Upper lobe of right lung (tissue), 1 donor: ENCODE measurements at places on chromosomes 5 and 9. TPM values are rescaled to one million over a fixed set of nuclear protein-coding genes. Genes with fewer than 3 reads are reported as not detected.

MXD3 gene
- 10.1 TPM for total RNA-seq

DBH gene
- not detected for total RNA-seq

PHYHD1 gene
- 46.5 TPM for total RNA-seq

PCDHGA3 gene
- 1.7 TPM for total RNA-seq

ARID3C gene
- total RNA-seq = not detected

RABGAP1 gene
- 58.6 TPM for total RNA-seq

RLN2 gene
- not detected for total RNA-seq

NEURL1B gene
- 25.0 TPM for total RNA-seq

SLC45A2 gene
- not detected for total RNA-seq

CYLC2 gene
- total RNA-seq = not detected

OLFM1 gene
- total RNA-seq = 26.0 TPM

GNPDA1 gene
- 36.2 TPM for total RNA-seq

SH2D3C gene
- 85.3 TPM for total RNA-seq

LHX3 gene
- total RNA-seq = not detected

IL4 gene
- not detected for total RNA-seq

SPATA31E1 gene
- total RNA-seq = not detected

DMGDH gene
- 0.78 TPM for total RNA-seq

OTULINL gene
- total RNA-seq = 104 TPM

MSX2 gene
- 0.52 TPM for total RNA-seq

RMI1 gene
- total RNA-seq = 5.4 TPM

MED10 gene
- 31.8 TPM for total RNA-seq

HRCT1 gene
- total RNA-seq = 10.8 TPM

SMIM33 gene
- total RNA-seq = not detected

GARIN3 gene
- total RNA-seq = not detected

- peaks cover 29% of the 10 kb centered on the region for H3K4me1 ChIP-seq
- no peak overlapping the region for H3K4me3 ChIP-seq
- no peaks in the 10 kb centered on the region for H3K36me3 ChIP-seq
- no peaks in the 10 kb centered on the region for H3K27me3 ChIP-seq
- H3K27ac ChIP-seq = peak overlapping the region; percentile 60
Observed at GRCh38 chr9:94818178-94818541, 91.7 kb downstream of the AOPEP start.

DNA sequence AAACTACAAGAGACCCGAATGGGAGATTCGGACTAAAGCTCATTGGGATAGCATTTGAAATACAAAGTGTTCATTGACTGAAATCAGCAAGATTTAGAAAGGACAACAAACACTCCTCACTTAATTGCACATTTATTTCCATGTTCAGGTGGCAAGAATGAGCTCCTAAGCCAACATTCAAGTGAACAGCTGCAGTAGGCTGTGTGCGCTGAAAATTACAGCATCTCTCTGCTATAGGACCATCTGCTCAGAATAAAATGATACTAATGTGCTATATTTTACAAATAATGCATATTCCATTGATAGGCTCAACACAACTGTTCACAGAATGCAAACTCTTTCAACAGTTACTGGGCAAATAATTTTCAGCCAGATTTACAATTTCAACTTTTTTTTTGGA lies 61.8 kb downstream of the ELAVL2 start:
- no peaks in the 10 kb centered on the region for H3K36me3 ChIP-seq
- H3K27me3 ChIP-seq = no peaks in the 10 kb centered on the region
- DNase-seq = no peak
- no peak overlapping the region for H3K4me3 ChIP-seq

GRCh38 chr5:145568581-145568980 lies 266.6 kb downstream of the PRELID2 start:
- H3K4me3 ChIP-seq = no peak overlapping the region
- no peaks in the 10 kb centered on the region for H3K4me1 ChIP-seq
- no peak overlapping the region for H3K27ac ChIP-seq
- H3K36me3 ChIP-seq = no peaks in the 10 kb centered on the region
- DNase-seq = no peak

- no peak overlapping the region for H3K4me3 ChIP-seq
- H3K27me3 ChIP-seq = no peaks in the 10 kb centered on the region
- H3K36me3 ChIP-seq = no peaks in the 10 kb centered on the region
- no peak for DNase-seq
Observed at GRCh38 chr9:22055090-22055489, 46.0 kb upstream of the CDKN2B start.

DNA sequence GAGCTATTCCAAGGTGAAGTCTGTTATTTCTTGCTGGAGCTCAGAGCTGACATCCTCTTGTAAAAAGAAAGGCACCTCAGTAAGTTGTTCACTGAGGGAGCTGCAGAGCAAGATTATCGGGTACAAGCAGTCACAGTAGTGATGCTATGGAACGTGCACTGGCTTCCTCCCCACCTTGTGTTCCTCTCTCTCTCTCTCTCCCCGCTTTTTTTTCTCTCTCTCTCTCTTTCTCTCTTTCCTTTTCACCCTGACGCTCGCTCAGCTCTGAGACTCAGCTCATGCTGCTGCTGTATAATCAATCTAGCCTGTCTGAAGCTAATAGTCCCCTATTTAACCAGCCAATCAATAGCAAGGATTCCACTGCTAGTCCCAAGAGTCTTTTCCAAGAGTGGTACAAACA lies 587.6 kb upstream of the CDH18 start:
- no peaks in the 10 kb centered on the region for H3K27me3 ChIP-seq
- DNase-seq = no peak
- no peaks in the 10 kb centered on the region for H3K4me1 ChIP-seq
- no peak overlapping the region for H3K4me3 ChIP-seq
- H3K36me3 ChIP-seq = no peaks in the 10 kb centered on the region

DNA sequence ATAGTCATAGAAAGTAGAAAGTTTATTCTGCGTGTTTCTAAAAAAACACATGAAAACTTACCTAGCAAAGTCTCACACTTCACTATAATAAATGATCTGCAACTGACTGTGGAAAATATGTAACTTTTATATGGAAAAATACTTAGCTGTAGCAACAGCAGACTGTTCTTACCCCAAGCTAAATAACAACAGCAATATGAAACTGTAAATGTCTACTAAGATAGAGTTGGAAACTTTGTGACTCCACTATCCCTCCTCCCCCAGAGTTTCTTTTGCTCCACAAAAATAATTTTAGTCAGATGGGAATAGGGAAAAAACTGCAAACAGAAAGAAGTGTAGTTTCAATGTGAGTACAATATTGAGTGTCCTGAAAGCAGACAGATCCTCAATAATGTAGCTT lies 21.0 kb downstream of the MLLT3 start:
- no peak overlapping the region for H3K4me3 ChIP-seq
- H3K27me3 ChIP-seq = no peaks in the 10 kb centered on the region
- DNase-seq = no peak
- H3K36me3 ChIP-seq = no peaks in the 10 kb centered on the region

DNA sequence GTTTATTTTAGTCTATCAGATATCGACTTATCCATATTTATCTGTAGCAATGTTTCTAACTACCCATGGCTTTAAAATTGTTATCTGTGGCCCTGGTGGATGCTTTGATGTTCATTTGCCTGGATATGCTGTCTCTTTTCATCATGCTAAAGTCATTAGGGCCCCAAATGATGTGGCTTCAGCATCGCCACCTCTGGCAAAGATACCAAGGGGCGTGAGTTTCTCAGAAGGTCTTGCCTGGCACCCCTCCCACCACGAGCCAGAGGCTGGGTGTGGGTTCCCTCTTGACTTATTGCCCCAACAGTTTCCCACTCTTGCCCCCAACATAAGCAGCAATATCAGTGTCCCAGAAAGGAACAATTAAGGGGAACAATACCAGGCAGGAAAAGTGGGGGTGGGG lies 5.4 kb downstream of the ROPN1L start:
- H3K4me1 ChIP-seq = peaks cover 10% of the 10 kb centered on the region
- no peak overlapping the region for H3K27ac ChIP-seq
- H3K4me3 ChIP-seq = no peak overlapping the region
- no peaks in the 10 kb centered on the region for H3K36me3 ChIP-seq
- no peaks in the 10 kb centered on the region for H3K27me3 ChIP-seq

- no peaks in the 10 kb centered on the region for H3K4me1 ChIP-seq
- no peak for DNase-seq
- H3K27me3 ChIP-seq = no peaks in the 10 kb centered on the region
- no peaks in the 10 kb centered on the region for H3K36me3 ChIP-seq
- no peak overlapping the region for H3K27ac ChIP-seq
Observed at GRCh38 chr5:122152266-122152900, 23.0 kb downstream of the ZNF474 start.

DNA sequence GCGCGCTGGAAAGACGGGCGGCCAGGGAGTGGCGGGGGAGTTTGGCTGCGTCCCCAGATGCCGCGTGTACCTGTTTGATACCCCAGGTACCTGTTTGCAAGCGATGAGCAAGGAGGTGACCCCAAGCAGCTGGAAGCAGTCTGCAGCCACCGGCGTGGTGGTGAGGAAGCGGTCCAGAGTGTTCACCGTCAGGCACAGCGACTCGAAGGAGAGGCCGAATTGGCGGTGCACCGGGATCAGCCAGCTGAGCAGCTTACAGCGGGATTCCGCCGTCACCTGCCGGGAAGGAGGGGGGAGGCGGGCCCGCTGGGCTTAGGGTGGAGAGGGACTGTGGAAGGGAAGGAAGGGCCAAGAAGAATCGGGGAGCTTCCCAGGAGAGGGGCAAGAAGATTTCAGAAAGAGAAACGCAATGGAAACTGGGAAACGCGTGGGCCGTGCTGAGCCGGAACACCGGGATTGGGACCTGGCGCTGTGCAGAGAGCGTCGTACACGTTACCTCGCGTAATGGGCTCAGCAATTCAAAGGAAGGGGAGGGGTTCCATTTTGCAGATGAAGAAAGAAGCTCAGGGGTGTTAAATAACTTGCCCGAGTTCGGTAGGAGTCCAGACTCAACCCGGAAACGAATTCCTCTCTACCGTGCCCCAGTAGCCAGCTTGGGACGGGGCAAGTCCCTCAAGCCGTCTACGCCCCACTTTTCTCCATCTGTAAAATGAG lies 980 bp downstream of the CCNO start:
- peaks cover 97% of the 10 kb centered on the region for H3K27me3 ChIP-seq
- H3K4me3 ChIP-seq = peak overlapping the region; percentile 55
- H3K36me3 ChIP-seq = no peaks in the 10 kb centered on the region
- peaks cover 41% of the 10 kb centered on the region for H3K4me1 ChIP-seq
- no peak for DNase-seq

DNA sequence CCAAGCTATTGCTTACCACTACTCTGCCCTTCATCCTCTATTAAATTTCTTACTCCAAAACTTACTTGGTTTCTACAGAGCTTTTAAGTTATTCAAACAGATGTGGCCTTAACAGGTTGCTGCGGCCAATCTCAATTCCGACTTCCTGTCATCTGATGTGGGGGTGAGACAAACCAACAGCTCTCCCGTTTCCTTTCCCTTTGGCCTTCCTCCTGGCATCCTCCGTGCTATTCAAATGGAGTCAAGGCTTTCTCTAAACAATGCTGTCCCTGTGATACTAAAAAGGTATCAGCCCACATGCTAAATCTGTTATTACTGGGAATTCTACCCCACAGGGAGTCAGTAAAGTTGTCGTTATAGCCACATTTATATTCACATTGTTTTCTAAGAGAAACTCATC lies 11.8 kb downstream of the RBM18 start:
- peaks cover 72% of the 10 kb centered on the region for H3K36me3 ChIP-seq
- no peak overlapping the region for H3K27ac ChIP-seq
- no peaks in the 10 kb centered on the region for H3K27me3 ChIP-seq
- no peak overlapping the region for H3K4me3 ChIP-seq

DNA sequence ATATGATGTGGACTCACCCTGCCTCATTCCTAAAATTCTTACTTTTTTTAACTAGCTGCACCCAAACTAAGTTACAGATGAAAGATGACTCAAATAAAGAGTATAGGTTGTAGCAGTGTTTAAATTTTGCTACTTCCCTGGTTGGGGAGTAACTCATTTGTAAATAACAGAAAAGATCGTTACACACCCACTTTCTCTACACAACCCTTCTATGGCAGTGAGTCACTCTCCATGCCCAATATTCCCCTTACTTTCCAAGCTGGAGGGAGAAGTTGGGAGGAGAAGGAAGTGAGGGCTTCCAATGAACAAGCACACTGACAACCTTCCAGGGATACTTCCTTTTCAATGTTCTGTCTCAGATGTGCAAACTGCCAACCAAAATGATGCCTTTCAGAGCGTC lies 1.9 kb downstream of the RASEF start:
- peak overlapping the region; percentile 78 for H3K27ac ChIP-seq
- DNase-seq = no peak
- H3K4me1 ChIP-seq = no peaks in the 10 kb centered on the region
- H3K36me3 ChIP-seq = no peaks in the 10 kb centered on the region
- peaks cover 14% of the 10 kb centered on the region for H3K27me3 ChIP-seq
- H3K4me3 ChIP-seq = peak overlapping the region; percentile 45

- peaks cover 4% of the 10 kb centered on the region for H3K4me1 ChIP-seq
- no peak for DNase-seq
- no peaks in the 10 kb centered on the region for H3K27me3 ChIP-seq
- H3K27ac ChIP-seq = no peak overlapping the region
- peaks cover 4% of the 10 kb centered on the region for H3K36me3 ChIP-seq
Observed at GRCh38 chr5:32426440-32427151, 17.9 kb downstream of the ZFR start.

GRCh38 chr5:173707392-173707791 lies 90.9 kb upstream of the BOD1 start:
- H3K27me3 ChIP-seq = no peaks in the 10 kb centered on the region
- no peak overlapping the region for H3K27ac ChIP-seq
- H3K4me1 ChIP-seq = no peaks in the 10 kb centered on the region
- H3K36me3 ChIP-seq = no peaks in the 10 kb centered on the region

GRCh38 chr5:87268970-87269377 lies 1.3 kb downstream of the RASA1 start:
- no peaks in the 10 kb centered on the region for H3K27me3 ChIP-seq
- H3K36me3 ChIP-seq = no peaks in the 10 kb centered on the region
- H3K4me3 ChIP-seq = peak overlapping the region; percentile 81

GRCh38 chr5:177066224-177066623 lies 20.5 kb upstream of the FGFR4 start:
- no peak for DNase-seq
- no peaks in the 10 kb centered on the region for H3K4me1 ChIP-seq
- H3K27me3 ChIP-seq = no peaks in the 10 kb centered on the region
- no peak overlapping the region for H3K27ac ChIP-seq
- no peak overlapping the region for H3K4me3 ChIP-seq

DNA sequence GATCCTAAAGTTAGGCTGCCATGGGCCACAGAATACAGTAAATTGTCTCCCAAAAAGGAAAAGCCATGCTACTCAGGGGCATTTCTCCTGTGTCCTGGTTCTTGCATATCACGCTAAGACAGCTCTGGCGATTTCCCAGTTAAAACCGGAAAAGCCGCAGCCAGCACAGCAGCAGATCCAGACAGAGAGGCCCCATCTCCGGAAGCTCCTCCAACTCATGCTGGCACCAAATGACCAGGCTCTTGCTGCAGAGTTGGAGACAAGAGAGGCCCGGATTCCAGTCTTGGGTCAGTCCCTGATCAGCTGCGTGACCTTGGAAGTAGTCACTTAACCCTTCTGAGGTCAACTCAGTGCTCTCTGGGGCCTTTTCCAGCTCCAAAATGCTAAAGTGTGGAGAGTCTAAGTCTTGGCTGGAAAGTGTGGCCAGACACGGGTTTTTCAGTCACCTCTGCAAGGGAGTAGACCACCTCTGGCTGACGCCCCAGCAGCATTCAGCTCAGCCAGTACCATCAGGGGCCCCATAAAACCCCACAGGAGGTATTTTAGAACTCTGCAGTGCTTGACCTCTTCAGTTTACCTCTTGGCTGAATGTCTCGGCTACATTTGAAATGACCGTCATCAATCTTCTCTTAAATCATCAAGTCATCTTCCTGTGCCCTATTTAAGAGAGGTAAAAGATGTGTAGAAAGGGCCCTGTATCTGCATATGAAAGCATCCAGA lies 16.2 kb downstream of the GDNF start:
- no peak overlapping the region for H3K4me3 ChIP-seq
- no peaks in the 10 kb centered on the region for H3K27me3 ChIP-seq
- H3K4me1 ChIP-seq = no peaks in the 10 kb centered on the region
- no peaks in the 10 kb centered on the region for H3K36me3 ChIP-seq
- H3K27ac ChIP-seq = no peak overlapping the region

- H3K36me3 ChIP-seq = no peaks in the 10 kb centered on the region
- DNase-seq = no peak
- peaks cover 70% of the 10 kb centered on the region for H3K4me1 ChIP-seq
- H3K27me3 ChIP-seq = no peaks in the 10 kb centered on the region
Observed at GRCh38 chr5:141608046-141608445, 10.8 kb downstream of the DIAPH1 start.
